Amniotic stem cell (primary cell): ENCODE measurements at places on chromosomes 2 and 18.

DNA sequence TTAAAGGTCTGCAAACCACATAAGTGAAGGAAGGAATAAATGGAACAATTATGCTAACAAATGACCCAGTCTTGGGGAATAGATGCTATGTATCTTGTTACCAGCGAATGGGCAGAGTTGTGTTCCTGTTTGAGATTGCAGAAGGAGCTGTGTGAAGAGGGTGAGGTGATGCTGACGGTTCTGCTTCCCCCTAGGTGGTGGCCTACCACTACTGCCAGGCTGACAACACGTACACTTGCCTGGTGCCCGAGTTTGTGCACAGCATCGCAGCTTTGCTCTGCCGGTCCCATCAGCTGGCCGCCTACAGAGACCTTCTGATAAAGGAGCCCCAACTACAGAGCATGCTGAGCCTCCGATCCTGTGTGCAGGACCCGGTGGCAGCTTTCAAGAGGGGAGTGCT is 111.7 kb downstream of the WDSUB1 start:
- DNase-seq: no peak

DNA sequence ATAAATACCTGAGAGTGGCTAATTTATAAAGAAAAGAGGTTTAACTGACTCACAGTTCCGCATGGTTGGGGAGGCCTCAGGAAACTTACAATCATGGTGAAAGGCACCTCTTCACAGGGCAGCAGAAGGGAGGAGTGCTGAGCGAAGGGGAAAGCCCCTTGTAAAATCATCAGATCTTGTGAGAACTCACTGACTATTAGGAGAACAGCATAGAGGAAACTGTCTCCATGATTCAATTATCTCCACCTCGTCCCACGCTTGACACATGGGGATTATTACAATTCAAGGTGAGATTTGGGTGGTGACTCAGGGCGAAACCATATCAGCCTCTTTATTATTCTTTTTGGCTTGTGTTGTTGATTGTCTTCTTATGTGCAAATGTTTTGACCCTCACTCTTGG is 76.2 kb downstream of the WDR7 start:
- no peak for DNase-seq

GRCh38 chr2:16429431-16430145 is 236.0 kb downstream of the CYRIA start:
- no peak for DNase-seq

DNA sequence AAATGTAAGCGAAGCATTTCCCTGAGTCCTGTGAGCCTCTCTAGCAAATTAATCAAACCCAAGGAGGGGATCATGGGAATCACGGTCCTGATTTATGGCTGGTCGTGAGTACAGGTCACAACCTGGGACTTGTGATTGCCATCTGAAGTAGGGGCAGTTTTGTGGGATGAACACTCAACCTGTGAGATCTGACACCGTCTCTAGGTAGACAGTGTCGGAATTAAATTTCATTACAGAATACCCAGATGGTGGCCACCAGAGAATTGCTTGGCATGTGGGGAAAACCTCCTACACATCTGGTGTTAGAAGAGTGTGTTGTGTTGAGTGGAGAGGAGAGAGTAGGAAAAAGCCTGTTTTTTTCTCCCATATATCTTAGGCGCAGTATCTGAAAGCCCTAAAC is 12.5 kb downstream of the CAPN14 start:
- no peak for DNase-seq

DNA sequence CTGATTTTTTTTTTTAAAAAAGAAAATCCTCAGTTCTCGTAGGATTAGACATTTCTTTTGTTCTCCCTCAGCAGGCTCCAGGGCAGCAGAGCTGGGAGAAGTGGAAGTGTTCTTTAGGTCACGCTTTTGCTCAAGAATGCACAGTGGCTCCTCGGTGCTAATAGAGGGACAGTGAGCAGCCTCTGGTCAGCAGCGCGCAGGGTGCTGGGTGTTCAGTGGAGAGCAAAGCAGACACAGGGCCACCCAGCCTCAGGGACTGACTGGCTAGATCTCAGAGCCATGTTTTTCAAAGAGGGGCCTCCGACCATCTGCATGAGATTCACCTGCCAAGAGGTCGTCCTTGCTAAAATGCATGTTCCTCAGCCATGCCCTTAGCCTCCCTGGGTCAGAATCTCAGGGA is 218.8 kb downstream of the HAUS1 start:
- no peak for DNase-seq

- no peak for DNase-seq
Observed at GRCh38 chr2:32558492-32558891, 69.4 kb upstream of the TTC27 start.

DNA sequence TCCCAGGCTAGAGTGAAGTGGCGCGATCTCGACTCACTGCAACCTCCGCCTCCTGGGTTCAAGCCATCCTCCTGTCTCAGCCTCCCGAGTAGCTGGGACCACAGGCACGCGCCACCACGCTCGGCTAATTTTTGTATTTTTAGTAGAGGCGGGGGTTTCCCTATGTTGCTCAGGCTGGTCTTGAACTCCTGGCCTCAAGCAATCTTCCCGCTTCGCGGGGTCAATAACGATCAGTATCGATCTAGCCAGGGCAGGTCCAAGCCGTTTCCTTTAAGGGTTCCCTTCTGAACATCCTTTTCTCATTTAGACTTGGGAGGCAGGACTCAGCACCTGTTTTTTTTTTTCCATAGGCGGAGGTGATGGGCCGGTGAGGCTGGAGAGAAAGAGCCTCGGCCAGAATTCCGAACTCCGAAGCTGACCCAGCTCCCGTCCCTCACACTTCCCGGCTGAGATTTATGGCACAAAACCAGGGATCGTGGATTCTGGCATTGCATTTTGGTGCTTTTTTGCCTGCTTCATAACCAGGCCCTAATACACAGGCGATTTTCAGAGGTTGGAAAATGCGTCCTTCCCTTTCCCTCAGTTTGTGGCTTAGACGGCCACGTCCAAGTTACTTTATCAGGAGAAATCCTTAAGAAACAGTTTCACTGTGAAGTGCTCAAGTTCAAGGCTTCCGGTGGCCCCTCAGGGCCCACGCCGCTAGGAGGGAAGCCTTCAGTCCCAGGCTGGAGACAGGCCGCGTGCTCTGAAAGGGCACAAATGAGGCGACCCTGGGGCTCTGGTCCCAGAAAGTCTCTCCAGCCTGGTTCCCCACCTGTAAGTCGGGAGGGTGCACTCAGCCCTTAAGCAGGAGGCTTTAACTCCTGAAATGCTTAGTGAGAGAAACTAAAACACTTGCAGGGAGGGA is 998 bp upstream of the SLC66A3 start:
- DNase-seq: no peak

GRCh38 chr2:170204298-170204951 is 26.5 kb downstream of the MYO3B start:
- DNase-seq: no peak

DNA sequence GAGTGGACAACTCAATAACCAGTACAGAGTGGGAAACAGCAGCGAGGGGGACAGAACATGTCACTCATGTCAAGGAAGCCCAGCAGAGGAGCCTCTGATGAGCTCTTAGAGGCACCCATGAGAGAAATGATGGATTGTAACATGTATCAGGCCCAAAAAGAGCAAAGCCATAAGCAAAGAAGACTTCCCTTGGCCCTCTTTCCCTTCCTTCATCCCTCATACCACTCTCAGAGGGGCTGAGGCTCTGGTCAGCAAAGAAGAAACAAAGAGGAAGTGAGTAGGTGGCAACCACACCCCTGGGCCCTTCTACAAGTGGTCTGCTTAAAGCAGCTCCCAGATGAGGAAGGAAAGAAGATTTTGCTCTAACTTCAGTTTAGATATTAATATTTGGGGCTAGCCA is 112.8 kb downstream of the CDC42EP3 start:
- no peak for DNase-seq

GRCh38 chr18:25112821-25113434 is 239.0 kb downstream of the ZNF521 start:
- no peak for DNase-seq

DNA sequence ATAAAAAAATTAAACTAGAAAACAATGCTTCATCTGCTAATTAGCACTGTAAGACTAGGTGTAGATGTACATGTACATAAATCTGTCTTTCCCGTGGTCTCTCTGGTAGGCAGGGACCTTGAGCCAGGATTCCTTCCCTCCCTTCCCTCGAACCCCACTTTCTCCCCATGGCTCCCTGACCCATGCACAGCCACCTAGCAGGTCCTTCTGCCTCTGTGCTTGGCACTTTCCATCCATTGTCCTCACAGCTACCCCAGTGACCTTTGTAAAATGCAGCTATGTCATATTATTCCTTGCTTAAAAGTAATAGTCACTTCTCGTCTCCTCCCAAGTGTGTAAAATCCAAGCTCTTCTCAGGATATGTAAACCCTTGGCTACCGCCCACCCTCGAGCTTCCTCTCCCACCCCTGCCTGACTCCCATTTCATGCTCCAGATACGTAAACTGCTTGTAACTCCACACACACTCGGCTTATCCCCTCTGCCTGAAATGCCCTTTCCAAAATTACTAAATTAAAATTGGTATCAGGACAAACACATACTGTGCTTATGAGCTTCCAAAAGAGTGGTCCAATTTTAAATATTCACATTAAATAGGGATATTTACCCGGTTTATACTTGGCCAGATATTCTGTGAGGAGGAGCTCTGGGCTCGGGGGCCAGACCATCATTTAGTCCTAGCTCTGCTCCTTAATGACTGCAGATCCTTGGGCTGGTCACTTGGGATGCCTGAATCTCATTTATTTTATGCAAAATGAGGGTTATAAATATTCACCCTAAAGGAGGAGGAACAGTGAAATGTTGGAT is 54.0 kb upstream of the RALBP1 start:
- DNase-seq: no peak

DNA sequence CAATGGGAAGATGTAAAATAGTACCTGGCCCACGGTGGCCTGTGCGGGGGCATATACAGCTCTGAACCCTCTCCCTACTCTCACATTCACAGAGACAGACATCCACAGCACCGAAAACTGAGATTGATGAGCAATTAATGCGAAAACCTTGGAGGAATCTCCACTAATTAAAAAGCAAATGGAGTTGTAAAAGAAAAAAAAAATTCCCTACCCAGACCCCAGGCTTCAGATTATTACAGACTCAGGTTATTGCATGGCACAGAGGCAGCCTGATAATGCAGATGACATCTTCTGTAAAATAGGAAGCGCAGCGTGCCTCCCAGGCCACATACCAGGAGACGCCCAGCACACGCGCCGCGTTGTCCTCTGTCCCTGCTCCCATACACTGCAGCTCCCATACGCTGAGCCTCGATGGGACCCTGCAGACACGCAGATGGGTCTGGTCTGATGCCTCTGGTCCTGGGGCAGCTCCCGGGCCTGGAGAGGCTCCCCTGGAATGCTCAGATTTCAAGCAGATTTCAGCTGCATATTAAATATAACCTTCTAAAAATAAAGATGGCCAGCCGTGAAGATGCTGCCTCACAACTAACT is 496.1 kb upstream of the MYT1L start:
- no peak for DNase-seq

- DNase-seq: no peak
Observed at GRCh38 chr2:28635191-28635611, 116.4 kb upstream of the PPP1CB start.

DNA sequence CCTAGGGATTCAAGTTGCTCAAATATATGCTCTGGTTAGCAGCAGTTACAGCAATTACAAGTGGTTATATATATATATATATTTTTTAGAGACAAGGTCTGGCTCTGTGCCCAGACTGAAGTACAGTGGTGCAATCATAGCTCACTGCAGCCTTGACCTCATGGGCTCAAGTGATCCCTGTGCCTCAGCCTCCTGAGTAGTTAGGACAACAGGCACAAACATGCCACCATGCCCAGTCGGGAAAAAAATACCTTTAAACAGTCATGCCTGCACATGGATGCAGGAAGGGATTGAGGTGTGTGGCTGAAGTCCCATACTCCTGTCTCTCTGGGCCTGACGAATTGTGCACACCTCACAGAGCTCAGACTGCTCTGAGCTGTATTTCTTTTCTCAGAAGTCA is 19.6 kb upstream of the DNAH7 start:
- DNase-seq: no peak

- no peak for DNase-seq
Observed at GRCh38 chr2:118431165-118431517, 342.9 kb downstream of the INSIG2 start.

DNA sequence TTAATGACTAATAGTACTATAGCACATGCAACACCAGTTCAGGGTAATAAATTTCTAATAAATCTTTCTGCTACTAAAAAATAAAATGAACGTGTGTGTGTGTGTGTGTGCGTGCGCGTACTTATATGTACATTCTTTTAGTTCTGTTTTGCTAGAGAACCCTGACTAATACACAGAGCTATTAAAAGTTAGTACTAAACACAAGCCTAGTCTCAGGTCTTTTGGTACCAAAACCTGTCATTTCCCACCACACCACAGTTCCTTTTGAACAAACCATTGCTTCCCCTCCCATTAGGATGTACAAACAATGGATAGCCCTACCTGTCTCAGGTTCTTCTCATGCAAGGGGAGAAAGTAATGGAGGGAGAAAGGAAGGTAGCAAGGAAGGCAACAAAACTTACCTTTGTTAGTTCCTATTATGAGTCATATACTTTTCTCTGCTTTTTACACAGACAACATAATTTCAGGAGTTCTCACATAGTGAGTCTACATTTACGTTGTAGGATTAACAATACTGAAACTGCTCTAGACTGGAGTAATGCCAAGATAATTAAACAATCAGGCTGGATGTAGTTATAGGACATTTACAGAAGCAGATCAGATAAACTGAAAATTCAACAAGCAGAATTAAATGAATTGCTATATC is 427.2 kb downstream of the KCNJ3 start:
- no peak for DNase-seq

DNA sequence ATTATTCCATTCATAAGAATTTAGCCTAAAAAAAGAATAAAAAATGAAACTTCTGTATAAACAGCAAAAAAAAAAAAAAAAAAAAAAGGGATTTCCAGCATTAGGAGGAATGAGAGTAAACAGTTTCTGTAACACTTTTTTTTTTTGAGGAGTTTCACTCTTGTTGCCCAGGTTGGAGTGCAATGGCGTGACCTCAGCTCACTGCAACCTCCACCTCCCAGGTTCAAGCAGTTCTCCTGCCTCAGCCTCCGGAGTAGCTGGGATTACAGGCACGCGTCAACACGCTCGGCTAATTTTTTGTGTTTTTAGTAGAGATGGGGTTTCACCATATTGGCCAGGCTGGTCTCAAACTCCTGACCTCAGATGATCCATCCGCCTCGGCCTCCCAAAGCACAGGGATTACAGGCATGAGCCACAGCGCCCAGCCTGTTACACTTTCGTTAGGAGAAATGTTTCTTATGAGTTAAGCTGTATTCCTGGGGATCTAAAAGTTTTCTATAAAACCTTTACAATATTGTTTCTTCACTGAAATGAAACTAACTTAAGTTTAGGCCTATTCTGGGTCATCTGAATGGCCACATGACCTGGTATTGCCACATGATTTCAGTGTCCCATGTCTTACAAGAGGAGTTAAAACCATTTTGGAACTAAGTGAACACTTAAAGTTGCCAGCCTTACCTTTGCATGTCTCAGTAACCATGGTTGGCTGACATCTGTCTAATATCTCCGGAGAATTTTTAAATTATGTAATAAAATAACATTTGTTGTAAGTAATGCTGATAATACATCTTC is 17.5 kb downstream of the SMAD2 start:
- no peak for DNase-seq

GRCh38 chr18:34492652-34493051 is 217.4 kb upstream of the DTNA start:
- DNase-seq: no peak

GRCh38 chr2:191045141-191045540 is 31.2 kb upstream of the STAT1 start:
- DNase-seq: no peak

- DNase-seq: no peak
Observed at GRCh38 chr2:160742667-160743066, 249.1 kb upstream of the RBMS1 start.
